ENCODE measurements at places on chromosomes 7 and 10.

- DNase-seq = no peak
Measured at GRCh38 chr10:85008488-85009184, 680.2 kb downstream of the CCSER2 start.

- DNase-seq = peak; percentile 24
Measured at GRCh38 chr7:111855842-111856227, 293.5 kb upstream of the IMMP2L start.

- no peak for DNase-seq
Measured at GRCh38 chr10:101218351-101219138, 10.7 kb downstream of the LBX1 start.

DNA sequence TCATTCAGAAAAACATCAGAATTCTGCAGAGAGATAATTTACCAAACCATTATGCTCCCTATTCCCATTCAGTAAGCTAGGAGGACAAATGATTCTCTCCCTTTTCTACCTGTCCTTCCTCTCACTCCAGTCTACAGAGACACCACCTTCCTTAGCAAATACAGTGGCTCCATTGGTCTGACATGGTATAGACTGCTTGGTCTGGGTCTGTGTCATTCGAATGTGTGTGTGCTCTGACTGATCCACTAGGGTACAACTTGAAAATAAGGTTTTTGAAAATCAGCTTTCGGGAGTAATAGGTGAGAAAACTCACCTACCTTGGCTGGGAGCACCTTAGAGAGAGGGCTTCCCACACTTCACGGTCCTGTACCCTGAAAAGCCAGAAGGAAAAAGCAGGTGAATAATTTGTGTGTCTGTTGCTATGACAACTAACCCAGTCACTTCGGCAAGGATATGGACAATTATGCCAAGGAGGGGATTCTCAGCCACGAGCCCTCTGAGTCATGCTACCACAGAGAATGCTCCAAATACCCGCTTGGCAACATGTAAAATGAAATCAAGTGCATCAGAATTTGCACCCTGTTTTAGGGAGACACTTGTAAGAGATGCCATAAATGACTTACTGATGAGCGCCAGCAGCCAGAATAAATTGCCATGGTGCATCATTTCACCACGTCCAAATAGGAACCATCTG is 114.5 kb upstream of the PRKCQ start:
- no peak for DNase-seq

DNA sequence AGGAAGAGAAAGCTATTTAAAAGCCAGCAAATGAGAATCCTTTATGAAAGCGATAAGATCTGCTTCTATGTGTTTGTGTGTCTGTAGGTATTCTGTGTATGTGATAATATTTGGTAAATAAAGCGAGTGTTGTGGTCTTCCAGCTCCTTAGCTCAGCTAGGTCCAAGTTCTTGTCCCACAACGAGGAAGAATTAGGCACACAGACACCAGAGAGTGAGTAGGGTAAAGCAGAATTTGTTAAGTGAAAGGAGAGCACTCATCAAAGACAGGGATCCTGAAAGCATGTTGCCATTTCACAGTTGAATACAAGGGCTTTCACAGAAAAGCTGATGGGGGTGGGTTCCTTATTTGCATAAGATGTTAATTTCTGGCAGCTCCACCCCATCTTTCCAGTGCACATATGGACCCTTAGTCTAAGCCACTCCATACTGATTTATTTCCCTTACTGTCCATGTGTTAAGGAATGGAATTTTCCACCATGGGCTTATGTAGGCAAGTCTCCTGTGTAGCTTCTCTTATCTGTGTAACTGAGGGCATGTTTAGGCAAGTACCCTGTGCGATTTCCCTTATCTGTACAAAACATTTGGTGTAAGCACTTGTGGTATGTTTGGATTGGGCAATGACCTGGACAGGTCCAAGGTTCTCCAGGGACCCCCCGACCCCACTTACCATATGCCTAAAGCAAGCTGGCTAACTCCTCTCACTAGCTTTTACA is 165.9 kb upstream of the VIPR2 start:
- no peak for DNase-seq

GRCh38 chr7:102988631-102989560 is 76.1 kb downstream of the LRRC17 start:
- no peak for DNase-seq

GRCh38 chr7:150928541-150928940 is 49.6 kb downstream of the KCNH2 start:
- DNase-seq = no peak

GRCh38 chr10:110919349-110919931 is at the start of gene SHOC2:
SHOC2 (plus strand) TSS chr10:110919604; CDS start chr10:110964359, 44,755 bp downstream.
- DNase-seq = no peak

- DNase-seq = no peak
Measured at GRCh38 chr10:88702848-88703597, 3.0 kb upstream of the LIPK start.

- no peak for DNase-seq
Measured at GRCh38 chr10:84306751-84307384, 21.5 kb upstream of the CCSER2 start.

- DNase-seq = peak; percentile 13
Measured at GRCh38 chr10:122525788-122526187, 34.8 kb upstream of the DMBT1 start.

- no peak for DNase-seq
Measured at GRCh38 chr7:106535234-106535932, 125.6 kb downstream of the CCDC71L start.

DNA sequence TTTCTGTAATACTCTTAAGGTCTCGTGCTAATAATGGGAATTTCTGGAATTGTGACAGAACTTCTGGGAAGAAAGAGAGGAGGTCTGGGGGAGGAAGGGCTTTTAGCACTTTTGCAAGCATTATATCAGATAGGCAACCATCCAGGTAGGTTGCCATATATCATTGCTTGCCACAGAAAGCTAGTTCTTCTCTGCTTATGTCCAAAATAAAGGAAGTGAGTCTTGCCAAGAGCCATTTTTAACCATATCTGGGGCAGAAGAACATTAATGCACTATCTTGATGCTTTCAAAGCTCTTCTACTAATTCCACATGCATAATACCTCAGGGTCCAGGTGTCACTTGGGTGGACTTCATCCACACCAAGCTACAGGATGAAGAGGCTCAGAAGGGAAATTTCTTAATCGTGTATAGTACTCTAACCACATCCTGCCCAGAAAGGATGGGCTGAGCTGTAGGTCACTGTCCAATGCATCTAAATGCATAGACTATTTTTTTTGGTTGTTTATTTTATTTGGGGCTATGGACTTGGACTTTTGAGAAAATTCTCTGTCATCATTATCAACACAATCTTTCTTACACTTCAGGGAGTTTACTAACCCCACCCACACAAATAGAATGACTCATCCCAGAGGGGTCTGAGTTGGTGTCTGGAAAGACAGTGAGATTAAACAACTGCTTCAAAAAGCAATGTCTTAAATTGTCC is 68.9 kb upstream of the ADO start:
- peak; percentile 25 for DNase-seq

DNA sequence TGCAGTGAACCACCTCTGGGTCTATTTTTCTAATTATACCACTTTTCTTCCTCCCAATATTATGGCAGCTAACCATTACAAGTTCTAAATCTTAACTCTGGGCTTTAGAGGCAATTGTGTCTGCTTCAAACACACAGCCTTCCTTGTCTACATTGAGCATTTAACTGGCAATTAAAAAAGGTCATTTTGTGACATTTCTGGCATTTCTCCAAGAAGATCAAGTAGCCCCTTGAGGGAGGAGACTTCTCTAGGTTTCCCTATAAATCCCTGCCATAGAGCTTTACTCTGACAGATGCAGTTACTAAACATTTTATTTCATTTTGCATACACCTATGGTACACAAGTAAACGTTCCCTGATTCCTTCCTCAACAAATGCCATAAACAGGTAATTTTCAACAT is 33.4 kb upstream of the FAM133B start:
- no peak for DNase-seq

DNA sequence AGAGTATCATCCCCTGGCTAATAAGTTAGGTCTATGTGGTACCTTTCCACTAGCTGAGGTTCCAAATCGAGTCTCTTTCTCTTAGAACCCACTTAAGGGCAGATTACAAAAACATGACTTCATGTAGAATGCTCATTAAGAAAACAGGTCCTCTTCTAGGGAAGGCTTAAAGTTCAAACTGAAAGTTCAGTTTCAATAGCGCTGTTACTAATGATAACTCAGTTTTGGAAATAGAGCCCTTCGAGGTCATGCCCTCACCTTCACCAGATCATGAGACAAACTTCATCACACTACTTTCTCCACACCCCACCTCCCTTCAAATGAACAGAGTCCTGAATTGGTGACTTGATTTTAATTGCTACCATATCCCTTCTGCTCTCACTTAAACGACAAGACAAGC is 26.2 kb downstream of the HGF start:
- DNase-seq = no peak

DNA sequence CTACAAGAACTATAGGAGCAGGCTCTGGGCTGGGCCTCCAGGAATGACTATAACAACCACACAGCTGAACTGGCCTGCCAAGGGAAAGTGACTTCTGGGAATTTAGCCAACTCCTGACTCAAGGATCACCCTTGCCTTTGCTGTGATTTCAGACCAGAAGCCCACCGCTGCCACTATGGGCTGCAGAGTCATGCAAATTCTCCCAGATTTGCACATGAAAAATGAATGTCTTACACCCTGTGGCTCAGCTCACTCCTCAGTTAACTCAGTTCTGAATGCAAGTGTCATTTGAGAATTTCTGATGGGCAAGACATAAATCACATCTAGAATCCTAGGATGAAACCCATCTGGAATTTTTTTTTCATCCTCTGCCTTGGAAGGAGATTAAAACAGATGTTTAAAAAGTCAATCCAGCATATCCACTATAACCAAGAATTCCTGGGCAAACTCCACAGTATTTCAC is 186.5 kb upstream of the BET1 start:
- no peak for DNase-seq

DNA sequence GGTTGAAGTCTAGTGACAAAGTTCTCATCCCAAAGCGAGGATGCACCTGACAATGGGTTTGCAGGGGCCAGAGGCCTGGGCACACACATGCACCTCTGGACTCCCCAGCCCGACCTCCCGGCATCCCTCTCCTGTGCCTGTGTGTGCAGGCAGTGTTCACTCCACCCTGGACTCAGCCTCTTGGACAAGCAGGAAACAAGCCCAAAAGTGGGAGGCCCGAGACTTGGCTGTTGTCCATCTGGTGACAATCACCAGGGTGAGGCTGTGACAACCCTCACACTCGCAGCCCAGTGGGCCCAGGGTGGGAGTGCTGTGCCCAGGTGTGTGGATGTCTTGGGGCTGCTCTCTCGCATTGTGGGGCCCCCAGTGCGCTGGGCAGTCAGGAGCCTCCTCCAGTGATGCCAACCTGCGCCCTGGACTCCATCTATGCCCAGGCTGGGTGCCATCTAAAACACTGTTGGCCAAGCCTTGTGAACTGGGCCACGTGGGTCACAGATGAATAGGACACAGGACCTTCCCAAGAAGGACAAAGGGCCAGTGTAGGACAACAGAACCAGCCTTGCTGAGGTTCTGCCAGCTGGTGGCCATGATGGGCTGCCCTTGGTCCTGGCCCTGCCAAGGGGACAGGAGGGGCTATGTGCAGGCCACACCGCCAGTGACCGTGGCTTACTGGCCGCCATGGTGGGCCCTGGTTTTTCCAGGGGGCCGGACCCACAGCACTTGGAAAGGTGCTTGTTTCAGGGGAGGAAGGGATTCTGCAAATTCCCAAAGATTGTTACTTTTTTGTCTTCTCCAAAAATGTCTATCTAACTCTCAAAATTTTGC is 144.3 kb downstream of the TCERG1L start:
- no peak for DNase-seq

- no peak for DNase-seq
Measured at GRCh38 chr7:31475368-31475767, 38.5 kb upstream of the ITPRID1 start.

DNA sequence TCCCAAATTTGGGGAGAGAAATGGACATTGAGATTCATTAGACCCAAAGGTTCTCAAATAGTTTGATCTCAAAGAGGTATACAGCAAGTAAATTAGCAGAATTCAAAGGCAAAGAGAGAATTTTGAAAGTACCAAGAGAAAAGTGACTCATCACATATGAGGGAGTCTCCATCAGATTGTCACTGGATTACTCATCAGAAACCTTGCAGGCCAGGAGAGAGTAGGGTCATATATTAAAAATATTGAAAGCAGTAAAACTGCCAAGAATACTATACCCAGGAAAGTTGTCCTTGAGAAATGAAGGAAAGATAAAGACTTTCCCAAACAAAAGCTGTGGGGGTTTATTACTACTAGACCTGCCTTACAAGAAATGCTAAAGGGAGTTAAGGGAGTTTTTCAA is 140.6 kb downstream of the TMEM168 start:
- no peak for DNase-seq

DNA sequence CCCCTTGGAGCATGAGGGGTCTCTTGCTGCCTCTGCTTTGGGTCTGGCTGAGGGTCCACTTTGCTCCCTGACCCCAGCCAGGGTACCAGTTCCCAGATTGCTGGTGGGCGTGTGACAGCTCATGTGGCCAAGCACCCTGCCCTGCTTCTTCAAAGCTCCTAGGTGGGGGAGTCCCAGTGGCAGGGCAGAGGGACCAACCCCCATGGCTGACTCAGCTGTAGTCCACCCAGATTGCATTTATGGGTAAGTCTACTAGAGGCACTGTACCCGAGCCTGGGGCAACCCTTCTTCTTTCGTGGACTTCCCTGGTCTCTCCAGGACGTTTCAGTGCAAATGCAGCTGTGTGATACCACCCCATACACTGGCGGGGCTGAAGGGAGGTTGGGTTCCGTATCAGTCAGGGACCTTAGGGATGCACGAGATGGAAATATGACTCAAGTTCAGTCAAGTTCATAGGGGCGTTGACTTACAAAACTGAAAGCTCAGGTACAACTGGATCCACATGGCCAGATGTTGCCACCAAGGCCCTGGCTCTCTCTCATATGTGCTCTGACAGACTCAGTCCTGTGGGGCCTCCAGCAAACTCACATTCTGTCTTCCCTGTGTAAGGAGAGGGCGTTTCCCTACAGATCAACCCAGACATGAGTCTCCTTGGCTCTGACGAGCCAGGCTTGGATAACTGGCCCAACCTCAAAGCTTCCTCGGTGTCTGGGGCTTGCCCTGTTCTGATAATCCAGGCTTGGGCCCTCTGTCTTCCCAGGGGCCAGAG is 13.6 kb downstream of the PTPRE start:
- DNase-seq = no peak

DNA sequence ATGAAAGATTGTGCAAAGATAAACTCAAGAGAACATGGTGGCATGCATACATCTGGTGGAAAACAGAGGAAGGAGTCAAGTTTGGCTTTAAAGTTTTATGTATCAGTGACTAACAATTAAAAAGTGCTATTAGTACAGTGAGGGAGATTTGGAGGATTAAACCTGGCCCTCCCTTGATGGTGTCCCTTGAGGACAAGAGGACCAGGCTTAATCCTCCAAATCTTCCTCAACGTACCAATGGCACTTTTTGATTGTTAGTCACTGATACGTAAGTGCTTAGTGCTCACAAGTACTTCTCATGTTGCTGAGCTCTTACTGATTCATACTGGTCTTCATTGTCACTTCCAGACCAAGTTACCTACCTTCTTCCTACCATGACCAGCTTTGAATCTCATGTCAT is 47.2 kb upstream of the SEMA3E start:
- no peak for DNase-seq

DNA sequence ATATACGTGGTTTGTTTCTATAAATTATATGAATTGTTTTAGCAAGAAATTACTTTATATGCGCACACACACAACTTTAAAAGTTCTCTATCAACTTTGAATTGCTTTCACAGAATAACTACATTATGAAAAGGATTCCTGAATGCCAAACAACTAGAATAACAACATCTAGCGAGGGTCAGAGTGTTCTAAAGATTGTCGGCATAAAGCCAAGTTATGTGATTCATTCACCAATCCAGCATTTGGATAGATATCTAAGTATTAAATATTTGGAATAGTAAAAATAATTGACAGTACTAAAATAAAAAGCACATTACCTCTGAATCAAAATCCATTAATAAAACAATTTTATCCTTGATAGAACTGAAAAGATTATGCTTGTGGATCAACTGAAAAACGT is 125.3 kb upstream of the AMPH start:
- DNase-seq = no peak
